ENCODE measurements at places on chromosomes 2 and 18.

GRCh38 chr2:42267530-42267929 lies 93.5 kb downstream of the COX7A2L start:
- DNase-seq, result no peak

DNA sequence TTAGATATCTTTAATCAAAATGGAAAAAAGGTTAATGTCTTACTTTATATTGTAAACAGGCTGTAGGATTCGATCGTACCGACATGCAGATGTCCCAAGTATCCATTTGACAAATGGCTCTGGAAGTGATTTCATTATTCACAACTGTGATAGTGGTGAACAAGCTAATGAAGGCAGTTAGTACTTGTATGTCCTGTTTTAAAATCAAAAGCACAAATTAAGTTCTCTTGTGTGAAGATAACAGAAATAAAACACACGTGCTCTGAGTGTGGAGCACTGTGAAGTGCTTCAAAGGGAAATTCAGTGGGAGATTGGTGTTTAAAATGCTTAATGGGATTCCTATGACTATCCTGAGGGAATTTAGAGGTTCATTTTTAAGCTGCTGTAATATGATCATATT lies 8.6 kb upstream of the LRP1B start:
- no peak for DNase-seq

DNA sequence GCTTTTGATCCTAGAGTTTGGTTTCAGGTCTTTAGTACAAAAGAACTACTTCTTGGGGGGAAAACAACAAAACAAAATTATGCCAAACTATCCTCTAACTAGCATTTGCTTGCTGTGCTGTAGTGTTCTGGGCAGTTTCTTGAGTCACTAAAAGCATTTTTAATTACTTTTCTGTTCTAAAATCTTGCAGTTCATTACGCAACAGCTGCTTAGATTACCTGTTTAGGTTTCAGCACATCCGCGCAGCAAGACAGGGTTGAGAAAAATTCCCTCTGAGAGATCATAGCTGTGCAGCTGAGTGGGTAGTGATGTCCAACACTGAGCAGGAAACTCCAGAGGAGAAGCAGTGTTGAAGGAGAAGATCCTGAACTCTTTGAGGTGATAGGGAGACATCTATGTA lies 9.0 kb downstream of the DAW1 start:
- DNase-seq, result no peak

GRCh38 chr2:238712011-238712410 lies 135.9 kb upstream of the TWIST2 start:
- no peak for DNase-seq

- peak; percentile 15 for DNase-seq
These were observed 38.5 kb downstream of the ANO7 start for GRCh38 chr2:241226723-241227572.

GRCh38 chr2:31886700-31887099 lies 124.1 kb downstream of the MEMO1 start:
- no peak for DNase-seq

DNA sequence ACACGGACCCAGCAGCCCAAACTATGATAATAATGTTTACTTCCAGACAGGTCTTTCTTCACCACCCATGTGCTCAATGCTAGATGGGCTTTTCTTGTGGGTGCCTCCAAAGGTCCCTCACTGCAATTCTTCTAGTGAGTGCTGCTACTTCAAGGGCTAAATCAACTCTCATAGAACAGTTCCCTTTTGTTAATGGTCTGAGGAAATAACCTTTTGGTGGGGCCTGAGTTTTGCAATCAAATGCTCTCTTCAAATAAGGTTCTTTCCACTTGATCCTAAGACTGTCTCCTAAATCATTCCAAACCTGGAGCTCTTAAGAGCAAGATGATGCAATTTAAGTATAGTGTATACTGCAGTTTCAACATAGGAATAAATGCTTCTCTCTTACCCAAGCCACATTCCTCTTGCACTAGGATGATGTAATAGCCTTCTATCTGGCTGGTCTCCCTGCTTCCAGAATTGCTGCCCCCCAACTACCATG lies 6.0 kb downstream of the NEMP2 start:
- peak; percentile 82 for DNase-seq

DNA sequence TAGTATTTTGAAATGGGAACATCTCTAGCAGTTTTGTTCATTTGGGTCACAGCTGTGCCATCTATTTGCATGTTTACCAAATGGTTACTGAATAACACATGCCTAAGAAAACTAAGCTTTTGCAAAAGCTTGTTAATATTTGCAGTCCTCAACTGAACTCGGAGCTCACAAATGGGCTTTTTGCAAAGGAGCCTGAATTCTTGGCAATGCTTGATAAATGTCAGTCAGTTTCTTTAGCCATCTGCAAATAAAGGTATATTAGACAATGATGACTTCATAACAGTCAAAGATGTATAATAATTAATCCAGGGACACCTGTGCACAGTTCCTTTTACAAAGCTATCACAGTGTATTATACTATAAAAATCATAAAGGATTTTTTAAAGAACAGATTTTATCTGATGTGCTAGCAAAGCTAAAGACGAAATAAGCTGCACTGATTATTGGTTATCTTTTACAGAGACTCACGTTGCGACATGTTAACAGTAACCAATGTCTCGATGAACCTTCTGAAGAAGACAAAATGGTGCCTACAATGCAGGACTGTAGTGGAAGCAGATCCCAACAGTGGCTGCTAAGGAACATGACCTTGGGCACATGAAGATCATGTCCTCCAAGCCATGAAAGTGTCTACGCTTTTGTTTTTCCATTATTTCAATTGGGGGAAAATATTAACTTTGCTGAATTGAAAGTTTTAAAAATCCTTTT lies 248.4 kb upstream of the KCNJ3 start:
- DNase-seq, result no peak

GRCh38 chr2:182625814-182626213 lies 90.2 kb upstream of the DNAJC10 start:
- no peak for DNase-seq

GRCh38 chr2:241254904-241255351 lies 60.5 kb downstream of the HDLBP start:
- DNase-seq, result no peak
